IMR-90 (cell line): ENCODE measurements at places on chromosomes 6 and 20. TPM values are rescaled to one million over a fixed set of nuclear protein-coding genes. Genes with fewer than 3 reads are reported as not detected.

DNA sequence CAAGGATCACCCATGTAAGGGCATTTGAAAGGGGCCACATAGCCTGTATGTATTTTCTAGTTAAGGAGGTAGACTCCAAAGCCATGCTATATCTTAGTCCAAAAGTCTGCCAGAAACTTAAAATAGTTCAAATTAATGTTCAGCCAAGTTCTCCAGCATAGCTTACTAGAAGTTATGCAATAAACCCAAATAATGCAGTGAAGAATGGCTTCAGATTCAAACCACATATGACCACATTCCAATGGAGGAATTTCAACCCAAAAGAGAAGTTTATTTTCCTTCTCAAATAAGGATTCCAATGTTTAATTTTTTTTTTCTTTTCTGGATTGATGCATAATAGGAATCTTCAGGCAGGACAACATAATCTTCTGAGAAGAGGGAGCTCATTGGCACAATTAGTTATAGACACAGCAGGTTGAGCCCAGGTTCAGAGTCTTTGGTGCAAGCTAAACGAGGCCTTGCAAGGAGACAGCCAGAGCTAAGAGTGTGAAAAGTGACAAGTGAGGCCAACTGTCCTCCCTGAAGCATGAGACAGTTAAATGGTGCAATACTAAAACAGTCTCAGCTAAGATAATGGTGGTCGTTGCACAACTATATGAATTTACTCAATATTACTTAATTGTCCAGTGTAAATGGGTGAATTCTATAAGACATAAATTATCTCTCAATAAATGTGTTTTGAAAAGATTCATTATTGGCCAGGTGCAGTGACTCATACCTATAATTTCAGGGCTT lies 598.8 kb upstream of the CDH4 start:
- H3K27me3 ChIP-seq = no peaks in the 10 kb centered on the region
- DNase-seq = no peak
- no peak overlapping the region for H3K4me3 ChIP-seq
- H3K36me3 ChIP-seq = no peaks in the 10 kb centered on the region
- no peaks in the 10 kb centered on the region for H3K4me1 ChIP-seq

- H3K4me1 ChIP-seq = no peaks in the 10 kb centered on the region
- H3K27ac ChIP-seq = no peak overlapping the region
- no peak for DNase-seq
Observed at GRCh38 chr6:122075084-122075838, 324.2 kb upstream of the HSF2 start.

GRCh38 chr6:53417141-53417540 lies 68.4 kb upstream of the ELOVL5 start:
- H3K27ac ChIP-seq = no peak overlapping the region
- H3K36me3 ChIP-seq = no peaks in the 10 kb centered on the region
- H3K4me1 ChIP-seq = no peaks in the 10 kb centered on the region
- H3K27me3 ChIP-seq = peaks cover 23% of the 10 kb centered on the region
- no peak overlapping the region for H3K4me3 ChIP-seq

- no peaks in the 10 kb centered on the region for H3K4me1 ChIP-seq
- no peaks in the 10 kb centered on the region for H3K36me3 ChIP-seq
- H3K4me3 ChIP-seq = no peak overlapping the region
- peaks cover 38% of the 10 kb centered on the region for H3K27me3 ChIP-seq
- peak; percentile 73 for DNase-seq
- no peak overlapping the region for H3K27ac ChIP-seq
Observed at GRCh38 chr20:38321959-38322598, 18.1 kb downstream of the BPI start.

GRCh38 chr6:167789358-167789757 lies 37.4 kb upstream of the AFDN start:
- H3K4me1 ChIP-seq = no peaks in the 10 kb centered on the region
- DNase-seq = no peak
- H3K27me3 ChIP-seq = no peaks in the 10 kb centered on the region; the same call in 1 of the 2 replicates
- no peak overlapping the region for H3K4me3 ChIP-seq
- H3K27ac ChIP-seq = no peak overlapping the region

GRCh38 chr6:86856937-86857563 lies 80.3 kb upstream of the HTR1E start:
- DNase-seq = peak; percentile 28
- no peaks in the 10 kb centered on the region for H3K4me1 ChIP-seq
- H3K27ac ChIP-seq = no peak overlapping the region
- no peaks in the 10 kb centered on the region for H3K27me3 ChIP-seq

GRCh38 chr6:44627091-44627882 lies 239.8 kb downstream of the CDC5L start:
- no peaks in the 10 kb centered on the region for H3K36me3 ChIP-seq
- no peak for DNase-seq
- no peak overlapping the region for H3K4me3 ChIP-seq
- peaks cover 15% of the 10 kb centered on the region for H3K27me3 ChIP-seq
- H3K27ac ChIP-seq = no peak overlapping the region

GRCh38 chr6:149278997-149279396 lies 38.5 kb upstream of the TAB2 start:
- no peak overlapping the region for H3K27ac ChIP-seq
- H3K36me3 ChIP-seq = no peaks in the 10 kb centered on the region

DNA sequence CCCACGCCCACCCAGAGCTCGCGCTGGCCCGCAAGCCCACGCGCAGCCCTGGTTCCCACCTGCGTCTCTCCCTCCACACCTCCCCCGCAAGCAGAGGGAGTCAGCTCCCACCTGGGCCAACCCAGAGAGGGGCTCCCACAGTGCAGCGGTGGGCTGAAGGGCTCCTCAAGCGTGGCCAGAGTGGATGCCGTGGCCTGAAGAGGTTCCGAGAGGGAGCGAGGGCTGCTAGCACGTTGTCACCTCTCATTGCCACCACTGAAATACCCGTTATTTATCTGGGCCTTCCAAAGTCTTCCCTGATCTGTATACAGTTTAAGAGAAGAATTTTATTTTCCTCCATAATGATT lies 88.3 kb upstream of the MYLIP start:
- no peaks in the 10 kb centered on the region for H3K36me3 ChIP-seq
- no peak overlapping the region for H3K4me3 ChIP-seq

Gene PRR18
- total RNA-seq = not detected in 2 replicates

Gene AK9
- 1.8 and 2.2 TPM in 2 replicates for total RNA-seq

Gene SDC4
- 265 and 275 TPM in 2 replicates for total RNA-seq

Gene DCBLD1
- 27.8 and 30.0 TPM in 2 replicates for total RNA-seq

Gene PSMB1
- 508 and 560 TPM in 2 replicates for total RNA-seq

Gene APCDD1L
- total RNA-seq = 2.2 and 2.5 TPM in 2 replicates

Gene FAM217A
- total RNA-seq = not detected in 2 replicates
